Tracheal epithelial cell (primary cell): ENCODE measurements at places on chromosomes 13 and 19. TPM values are rescaled to one million over a fixed set of nuclear protein-coding genes. Genes with fewer than 3 reads are reported as not detected.

The SH2D3A gene
- total RNA-seq, result 98.3 and 129 TPM in 2 replicates

The ZNF534 gene
- total RNA-seq, result not detected in 2 replicates

The IGSF23 gene
- 0.48 TPM in 1 of 2 replicates, not detected in the other for total RNA-seq

The RPS19 gene
- total RNA-seq, result 2,865 and 3,325 TPM in 2 replicates

The FUT6 gene
- total RNA-seq, result under 0.01 and 2.8 TPM in 2 replicates

The ACOD1 gene
- total RNA-seq, result not detected in 2 replicates

The IL17D gene
- under 0.01 and 0.24 TPM in 2 replicates for total RNA-seq

The NLRP4 gene
- not detected in 2 replicates for total RNA-seq

The ARHGAP35 gene
- total RNA-seq, result 17.4 and 32.4 TPM in 2 replicates

The PARP4 gene
- 24.3 and 24.5 TPM in 2 replicates for total RNA-seq

The MED16 gene
- 15.1 and 18.6 TPM in 2 replicates for total RNA-seq

The ZNF571 gene
- total RNA-seq, result 3.6 and 4.9 TPM in 2 replicates

The A1BG gene
- total RNA-seq, result 4.8 TPM in 1 of 2 replicates, not detected in the other

The TRPC4 gene
- total RNA-seq, result under 0.01 TPM in 1 of 2 replicates, not detected in the other

The CGB2 gene
- total RNA-seq, result 1.9 TPM in 1 of 2 replicates, not detected in the other

The ITGBL1 gene
- 0.24 TPM in 1 of 2 replicates, not detected in the other for total RNA-seq

The PSG6 gene
- total RNA-seq, result not detected in 2 replicates

The NACC1 gene
- total RNA-seq, result 37.1 and 43.1 TPM in 2 replicates

The SMIM24 gene
- total RNA-seq, result 0.24 TPM in 1 of 2 replicates, not detected in the other

The ZNF491 gene
- total RNA-seq, result 0.72 and 0.85 TPM in 2 replicates

The ZNF541 gene
- total RNA-seq, result not detected in 2 replicates

The TMEM147 gene
- 132 and 141 TPM in 2 replicates for total RNA-seq

The LIN37 gene
- total RNA-seq, result 6.4 and 8.0 TPM in 2 replicates

The URAD gene
- total RNA-seq, result not detected in 2 replicates

The C3 gene
- 5.1 and 32.8 TPM in 2 replicates for total RNA-seq

The IL11 gene
- total RNA-seq, result 1.7 and 15.9 TPM in 2 replicates

The CKM gene
- not detected in 2 replicates for total RNA-seq

The KCNC3 gene
- total RNA-seq, result under 0.01 TPM in 2 replicates

The TRPM4 gene
- total RNA-seq, result 17.7 and 21.2 TPM in 2 replicates

The CRX gene
- not detected in 2 replicates for total RNA-seq

The CYP2A7 gene
- total RNA-seq, result not detected in 2 replicates

The KLC3 gene
- total RNA-seq, result 82.5 and 101 TPM in 2 replicates

The ZNF540 gene
- total RNA-seq, result 0.48 TPM in 1 of 2 replicates, not detected in the other

The ZNF235 gene
- total RNA-seq, result 2.1 and 3.1 TPM in 2 replicates

The MBOAT7 gene
- total RNA-seq, result 19.2 and 30.1 TPM in 2 replicates

The CGB7 gene
- 0.85 and 0.96 TPM in 2 replicates for total RNA-seq

The ICAM1 gene
- total RNA-seq, result 5.5 and 40.5 TPM in 2 replicates

The ARHGEF18 gene
- 86.5 and 87.0 TPM in 2 replicates for total RNA-seq

The CCDC70 gene
- not detected in 2 replicates for total RNA-seq

The ZNF761 gene
- total RNA-seq, result 10.8 and 13.2 TPM in 2 replicates

The ELANE gene
- not detected in 2 replicates for total RNA-seq

The ZNF625 gene
- total RNA-seq, result 4.9 and 7.7 TPM in 2 replicates

The APOC1 gene
- total RNA-seq, result 3.4 and 4.3 TPM in 2 replicates

The ALG5 gene
- total RNA-seq, result 40.5 and 48.4 TPM in 2 replicates
